ENCODE measurements at places on chromosomes 5 and 9. TPM values are rescaled to one million over a fixed set of nuclear protein-coding genes. Genes with fewer than 3 reads are reported as not detected.

DNA sequence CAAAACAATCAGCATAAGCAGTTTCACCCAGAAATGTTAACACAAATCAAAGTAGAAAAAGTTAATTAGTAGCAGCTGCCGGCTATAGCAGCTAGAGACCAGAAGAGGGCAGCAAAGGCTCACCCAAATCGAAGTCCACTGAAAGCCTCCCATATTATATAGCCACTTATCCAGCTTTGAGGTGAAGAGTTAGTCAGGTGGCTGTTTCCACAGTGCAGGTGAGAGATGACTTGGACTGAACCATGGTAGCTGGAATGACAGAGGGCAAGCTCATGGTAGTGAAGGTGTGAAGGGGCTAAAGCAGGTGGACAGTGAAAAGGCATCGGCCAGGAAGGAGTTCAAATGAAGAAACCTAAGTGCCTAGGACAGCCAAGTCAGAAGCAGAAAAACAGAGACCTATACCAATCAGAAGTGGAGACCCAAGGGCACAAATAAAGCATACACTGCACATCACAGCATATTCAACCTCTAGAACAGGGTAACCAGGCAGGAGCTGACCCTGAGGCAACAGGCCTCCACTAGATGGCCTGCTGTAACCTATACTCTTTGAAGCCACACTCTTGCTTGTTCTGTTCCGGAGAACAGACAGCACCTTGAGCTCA is 7.2 kb upstream of the RNF38 start:
- H3K36me3 ChIP-seq = no peaks in the 10 kb centered on the region
- DNase-seq = peak; percentile 79
- peak overlapping the region; percentile 42 for H3K27ac ChIP-seq
- H3K27me3 ChIP-seq = no peaks in the 10 kb centered on the region
- no peak overlapping the region for H3K4me3 ChIP-seq

SEMA6A gene
- 17.8 TPM for total RNA-seq

NIM1K gene
- not detected for total RNA-seq

FOXD4L4 gene
- total RNA-seq = not detected

DNA sequence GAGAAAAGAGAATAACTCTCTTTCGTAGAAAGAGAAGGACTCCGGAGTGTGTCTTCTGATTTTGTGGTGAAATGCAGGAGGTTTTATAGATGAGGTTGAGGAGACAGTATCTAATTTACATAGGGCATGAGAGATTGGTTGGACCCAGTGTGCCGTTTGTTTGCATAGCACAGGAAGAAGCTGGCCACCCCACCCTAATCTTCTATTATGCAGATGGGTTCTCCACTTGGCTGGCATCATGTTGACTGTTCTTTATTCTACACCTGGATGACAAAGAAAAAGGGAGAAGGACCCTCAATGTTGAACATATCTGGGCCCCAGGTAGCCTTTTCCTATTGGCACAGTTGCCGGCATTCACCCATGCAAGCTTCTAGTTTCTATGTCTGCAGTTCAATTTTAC is 23.2 kb upstream of the MINAR2 start:
- H3K4me1 ChIP-seq = no peaks in the 10 kb centered on the region
- H3K4me3 ChIP-seq = no peak overlapping the region
- no peak for DNase-seq

PPP3R2 gene
- not detected for total RNA-seq

DNA sequence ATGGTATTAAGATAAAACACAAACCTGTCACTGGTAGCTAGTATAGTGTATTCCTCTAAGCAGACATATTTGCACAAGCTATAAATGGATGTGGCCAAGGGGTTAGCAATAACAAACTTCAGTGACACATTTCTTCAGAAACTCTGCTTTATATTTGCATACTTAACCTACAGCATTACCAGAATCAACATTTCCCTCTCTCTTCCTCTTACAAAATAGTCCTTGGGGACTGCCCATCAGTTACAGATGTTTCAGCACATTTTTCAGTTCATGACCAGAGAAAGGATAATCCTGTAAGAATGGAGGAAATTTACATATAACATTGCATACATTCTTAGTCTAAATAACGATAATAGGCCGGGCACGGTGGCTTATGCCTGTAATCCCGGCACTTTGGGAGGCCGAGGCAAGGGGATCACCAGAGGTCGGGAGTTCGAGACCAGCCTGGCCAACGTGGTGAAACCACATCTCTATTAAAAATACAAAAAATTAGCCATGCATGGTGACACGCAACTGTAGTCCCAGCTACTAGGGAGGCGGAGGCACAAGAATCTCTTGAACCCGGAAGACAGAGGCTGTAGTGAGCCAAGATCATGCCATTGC is 25.3 kb upstream of the SLC1A1 start:
- no peak for DNase-seq
- no peaks in the 10 kb centered on the region for H3K36me3 ChIP-seq
- no peak overlapping the region for H3K4me3 ChIP-seq
- H3K4me1 ChIP-seq = no peaks in the 10 kb centered on the region

LOX gene
- 48.1 TPM for total RNA-seq

- no peaks in the 10 kb centered on the region for H3K36me3 ChIP-seq
- no peaks in the 10 kb centered on the region for H3K4me1 ChIP-seq
- no peak overlapping the region for H3K27ac ChIP-seq
- no peak for DNase-seq
Measured at GRCh38 chr9:72980600-72981265, 27.9 kb upstream of the ALDH1A1 start.

ENTPD2 gene
- not detected for total RNA-seq

DNA sequence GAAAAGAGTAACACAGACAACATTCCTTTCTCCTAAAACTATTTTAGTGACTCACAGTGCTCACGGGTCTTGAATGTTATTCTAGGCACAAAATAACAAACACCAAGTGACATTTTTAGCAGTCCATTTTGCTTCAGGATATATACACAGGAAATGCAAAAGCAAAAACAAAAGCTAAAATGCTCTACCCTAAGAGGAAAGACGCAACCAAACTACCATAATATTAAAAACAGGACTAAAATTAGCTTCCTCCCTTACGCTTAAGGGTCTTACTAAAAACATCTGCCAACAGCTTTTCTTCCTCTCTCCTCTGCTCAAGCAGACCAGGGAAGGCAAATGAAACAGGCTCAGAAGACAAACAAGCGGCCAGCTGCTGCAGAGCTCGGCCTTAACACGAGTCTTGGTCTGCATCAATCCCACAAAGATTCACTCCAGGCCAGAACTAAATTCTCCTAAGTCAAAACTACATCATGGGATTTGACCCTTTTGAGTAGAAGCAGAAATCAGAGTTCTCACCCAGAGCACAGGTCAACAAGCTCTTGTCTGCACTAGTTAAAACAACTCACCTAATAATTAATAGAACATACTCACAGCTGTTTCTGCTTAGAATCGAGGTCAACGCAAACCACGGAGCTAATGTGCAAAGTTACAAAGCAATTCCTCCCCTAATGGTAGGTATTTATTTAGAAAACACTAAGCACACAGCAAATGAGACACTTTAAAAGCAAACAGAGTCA is 62.3 kb downstream of the RAPGEF1 start:
- H3K36me3 ChIP-seq = no peaks in the 10 kb centered on the region
- no peaks in the 10 kb centered on the region for H3K27me3 ChIP-seq
- peak overlapping the region; percentile 96 for H3K27ac ChIP-seq
- no peak for DNase-seq
- H3K4me1 ChIP-seq = peaks cover 38% of the 10 kb centered on the region

GRCh38 chr9:135494791-135495559 is 5.5 kb upstream of the MRPS2 start:
- no peak overlapping the region for H3K27ac ChIP-seq
- no peak for DNase-seq
- no peak overlapping the region for H3K4me3 ChIP-seq
- peaks cover 3% of the 10 kb centered on the region for H3K4me1 ChIP-seq
- no peaks in the 10 kb centered on the region for H3K27me3 ChIP-seq

DNA sequence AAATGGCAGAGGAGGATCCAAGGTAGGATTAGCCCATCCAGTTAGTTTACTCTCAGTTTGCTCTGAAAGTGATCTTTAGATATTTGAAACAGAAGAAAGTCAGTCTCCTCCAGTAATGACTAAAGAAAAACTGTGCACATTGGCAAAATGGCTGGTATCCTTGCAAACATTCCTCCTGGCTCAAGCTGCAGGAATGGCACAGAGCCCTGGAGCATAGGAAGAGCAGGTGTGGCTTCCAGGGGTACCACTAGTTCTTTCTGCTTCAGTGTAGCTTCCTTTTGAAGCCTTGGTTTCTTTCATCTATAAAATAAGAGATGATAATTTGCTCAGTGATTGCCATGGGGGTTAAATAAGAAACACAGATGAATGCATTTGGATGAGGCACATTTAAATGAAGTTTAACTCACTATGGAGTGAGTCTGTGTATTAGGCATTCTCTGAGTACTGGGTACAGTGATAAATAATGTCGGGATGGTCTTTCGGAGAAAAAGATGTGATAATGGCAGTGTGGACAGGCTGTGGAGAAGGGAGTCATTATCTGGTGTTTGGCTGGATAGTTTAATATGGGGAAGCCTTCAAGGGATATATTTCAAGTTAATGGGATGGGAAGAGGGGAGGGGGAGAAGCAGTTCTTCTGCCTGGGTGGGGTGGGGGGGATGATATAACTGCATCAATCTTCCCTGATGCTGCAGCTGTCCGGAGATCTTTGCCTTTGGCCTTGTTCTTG is 217.3 kb upstream of the KLF4 start:
- H3K4me3 ChIP-seq = no peak overlapping the region
- H3K27me3 ChIP-seq = no peaks in the 10 kb centered on the region
- peaks cover 3% of the 10 kb centered on the region for H3K4me1 ChIP-seq
- no peaks in the 10 kb centered on the region for H3K36me3 ChIP-seq
- no peak for DNase-seq

Data from ascending aorta (tissue), 2 donors.